ENCODE measurements at places on chromosomes 4 and X.

DNA sequence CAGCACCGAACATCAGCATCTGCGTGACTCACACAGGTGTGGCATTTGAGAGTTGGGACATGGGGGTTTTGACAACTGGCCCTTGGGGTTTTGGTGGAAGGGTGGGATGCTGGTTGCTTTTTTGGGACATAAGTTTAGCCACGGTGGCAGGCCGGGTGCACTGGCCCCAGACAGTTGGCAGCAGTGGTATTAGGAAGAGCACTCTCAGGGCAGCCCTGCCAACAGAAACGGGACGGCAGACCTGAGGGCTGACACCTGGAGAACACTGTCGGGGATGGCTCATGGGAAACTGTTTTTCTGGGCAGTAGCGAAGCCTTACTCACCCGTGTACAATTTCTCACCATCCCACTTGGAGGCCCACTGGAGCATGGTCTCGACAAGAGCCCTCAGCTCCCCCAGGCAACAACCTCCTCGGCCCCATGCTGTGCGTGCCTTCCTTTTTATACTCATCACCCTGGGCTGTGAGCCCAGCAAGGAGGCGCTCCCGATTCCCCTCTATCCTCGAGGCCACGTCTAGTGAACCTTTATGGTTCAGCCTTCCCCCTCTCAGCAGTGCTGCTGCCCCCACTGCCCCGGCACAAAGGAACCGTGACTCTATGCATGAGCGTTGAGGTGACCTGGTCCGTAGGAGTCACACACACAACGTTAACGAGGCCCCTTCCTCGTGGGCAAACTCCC lies 30.6 kb downstream of the WDR1 start:
- DNase-seq = no peak

DNA sequence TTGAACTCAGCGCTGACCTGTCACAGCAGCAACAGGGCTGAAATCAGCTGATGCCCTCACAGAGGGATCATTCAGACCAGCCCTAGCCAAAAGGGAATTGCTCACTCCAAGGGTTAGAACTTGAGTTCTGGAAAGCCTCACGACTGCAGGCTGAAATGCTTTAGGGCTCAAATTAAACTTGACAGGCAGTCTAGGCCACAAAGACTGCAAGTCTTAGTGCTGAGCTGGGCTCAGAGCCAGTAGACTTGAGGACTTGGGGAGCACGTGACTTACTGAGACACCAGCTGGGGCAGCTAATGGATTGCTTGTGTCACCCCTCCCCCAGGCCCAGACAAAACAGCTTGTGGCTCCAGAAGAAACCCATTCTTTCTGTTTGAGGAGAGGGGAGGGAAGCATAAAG lies 119.0 kb upstream of the SLC6A14 start:
- no peak for DNase-seq

GRCh38 chr4:104436542-104436941 lies 58.2 kb downstream of the CXXC4 start:
- DNase-seq = no peak

DNA sequence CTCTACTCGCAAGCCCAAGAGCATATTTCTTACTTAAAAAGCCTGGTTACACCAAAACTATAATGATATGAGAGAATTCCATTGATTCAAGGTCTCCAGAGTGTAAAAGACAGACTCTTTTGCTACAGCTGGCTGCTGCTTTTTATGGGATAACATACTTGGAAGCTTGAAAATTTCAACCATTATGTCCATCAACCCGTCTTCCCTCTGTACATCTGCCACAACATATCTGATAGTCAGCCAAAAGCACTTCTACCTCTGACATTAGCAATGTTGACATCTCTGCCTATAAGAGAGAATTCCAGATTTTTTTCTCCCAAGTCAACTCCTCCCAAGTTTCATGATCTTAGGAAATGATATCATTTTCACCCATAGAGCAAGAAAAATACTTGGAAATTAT lies 54.4 kb upstream of the IQCM start:
- DNase-seq = no peak

DNA sequence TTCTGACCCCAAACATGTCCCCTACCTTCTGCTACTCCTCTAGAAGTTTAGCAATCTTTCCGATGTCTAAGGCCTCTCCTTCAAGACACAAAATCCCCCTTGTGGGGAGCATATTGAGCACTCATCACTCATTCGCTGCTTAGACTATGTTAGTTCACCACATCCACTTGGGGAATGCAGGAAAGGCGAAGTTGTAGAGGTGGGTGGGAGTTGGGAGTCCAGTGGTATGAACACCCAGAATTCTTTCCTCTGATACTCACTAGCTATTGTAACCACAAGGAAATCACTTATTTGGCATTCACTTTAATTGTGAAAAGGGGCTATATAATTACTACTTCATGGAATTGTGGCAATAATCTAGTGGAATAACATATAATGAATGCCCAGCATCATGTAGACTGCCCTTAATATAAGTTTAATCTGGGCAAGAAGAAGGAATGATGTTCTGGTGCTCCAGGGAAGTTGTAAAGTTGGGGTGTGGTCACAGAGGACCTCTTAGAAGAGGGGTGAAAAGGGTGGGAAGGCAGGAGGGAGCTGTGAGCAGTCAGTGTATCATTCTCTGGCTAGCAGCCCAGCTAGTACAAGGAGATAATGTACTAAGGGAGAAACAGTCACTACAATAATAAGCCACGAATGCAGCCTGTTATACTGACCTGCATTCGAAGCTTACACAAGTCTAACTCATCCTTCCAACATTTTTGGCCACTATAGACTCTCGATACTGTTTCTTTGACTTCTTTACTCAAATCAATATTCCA lies 468.2 kb upstream of the DIPK2B start:
- DNase-seq = no peak
